ENCODE measurements at places on chromosomes 6 and 20.
A peak's percentile ranks its signal among the peaks of the same experiment; 100 is the strongest.

DNA sequence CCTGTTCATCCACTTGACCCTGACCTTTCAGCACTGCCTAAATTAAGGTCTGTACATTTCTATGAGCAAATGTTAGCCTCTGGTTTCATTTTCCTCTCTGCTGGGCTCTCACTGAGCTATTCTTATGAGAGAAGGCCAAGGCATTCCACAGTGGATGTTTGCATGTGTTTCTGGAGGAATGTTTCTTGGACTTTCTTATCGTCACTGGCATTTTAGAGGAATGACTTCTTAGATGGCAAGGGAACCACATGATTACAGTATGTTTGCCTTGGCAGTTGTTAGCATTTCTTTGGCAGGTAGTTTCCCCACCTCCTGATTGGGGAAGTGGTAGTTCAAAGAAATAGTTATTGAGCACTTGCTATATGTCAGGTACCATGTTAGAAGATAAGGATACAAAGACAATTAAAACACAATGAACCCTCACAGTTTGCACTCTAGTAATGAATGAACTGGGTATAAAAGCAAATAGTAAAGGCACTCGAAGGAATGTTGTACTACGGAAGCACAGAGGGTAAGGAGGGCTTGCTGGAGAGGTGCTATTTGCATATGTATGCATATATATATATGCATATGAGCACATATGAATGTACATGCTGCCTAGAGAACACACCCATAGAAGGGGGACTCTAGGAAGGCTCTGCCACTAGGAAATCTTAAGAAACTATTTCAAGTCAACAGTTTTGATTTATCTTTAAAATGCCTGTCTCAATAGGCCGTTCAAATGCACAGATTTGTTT, 307.4 kb downstream of the EYA4 start:
- no peak for DNase-seq

DNA sequence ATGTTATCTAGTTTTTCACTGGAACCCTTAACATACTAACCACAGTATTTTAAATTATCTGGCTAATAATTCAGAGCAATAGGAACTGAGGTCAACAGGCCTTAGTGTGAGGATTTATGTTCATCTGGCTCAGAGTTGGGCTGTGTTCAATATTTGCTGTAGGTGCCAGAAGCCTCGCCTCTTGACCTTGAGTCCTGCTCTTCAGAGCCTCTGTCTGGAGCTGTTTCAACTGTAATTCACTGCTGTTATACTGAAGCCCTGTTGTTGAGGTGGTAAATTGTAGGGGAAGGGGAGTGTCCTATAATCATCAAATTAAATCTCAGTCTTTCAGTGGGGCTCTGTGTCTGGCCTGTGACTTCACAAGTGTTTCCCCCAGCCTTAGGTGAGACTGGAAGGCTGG, 184.4 kb downstream of the CDH26 start:
- DNase-seq, result no peak

DNA sequence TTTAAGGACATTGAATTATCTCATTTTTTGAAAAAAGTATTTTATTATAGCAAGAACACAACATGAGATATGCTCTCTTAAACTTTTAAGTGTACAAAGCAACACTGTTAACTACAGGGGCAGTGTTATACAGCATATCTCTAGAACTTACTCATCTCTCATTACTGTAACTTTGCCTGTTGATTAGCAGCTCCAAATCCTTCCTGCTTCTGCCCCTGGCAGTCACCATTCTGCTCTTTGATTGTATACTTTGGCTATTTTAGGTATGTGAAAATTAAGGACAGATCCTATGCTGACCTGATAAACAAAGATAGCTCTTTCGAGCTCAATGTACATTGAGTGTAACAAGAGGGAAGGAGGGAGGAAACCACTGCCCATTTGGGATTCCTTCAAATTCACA, 1349.8 kb upstream of the GJE1 start:
- no peak for DNase-seq

DNA sequence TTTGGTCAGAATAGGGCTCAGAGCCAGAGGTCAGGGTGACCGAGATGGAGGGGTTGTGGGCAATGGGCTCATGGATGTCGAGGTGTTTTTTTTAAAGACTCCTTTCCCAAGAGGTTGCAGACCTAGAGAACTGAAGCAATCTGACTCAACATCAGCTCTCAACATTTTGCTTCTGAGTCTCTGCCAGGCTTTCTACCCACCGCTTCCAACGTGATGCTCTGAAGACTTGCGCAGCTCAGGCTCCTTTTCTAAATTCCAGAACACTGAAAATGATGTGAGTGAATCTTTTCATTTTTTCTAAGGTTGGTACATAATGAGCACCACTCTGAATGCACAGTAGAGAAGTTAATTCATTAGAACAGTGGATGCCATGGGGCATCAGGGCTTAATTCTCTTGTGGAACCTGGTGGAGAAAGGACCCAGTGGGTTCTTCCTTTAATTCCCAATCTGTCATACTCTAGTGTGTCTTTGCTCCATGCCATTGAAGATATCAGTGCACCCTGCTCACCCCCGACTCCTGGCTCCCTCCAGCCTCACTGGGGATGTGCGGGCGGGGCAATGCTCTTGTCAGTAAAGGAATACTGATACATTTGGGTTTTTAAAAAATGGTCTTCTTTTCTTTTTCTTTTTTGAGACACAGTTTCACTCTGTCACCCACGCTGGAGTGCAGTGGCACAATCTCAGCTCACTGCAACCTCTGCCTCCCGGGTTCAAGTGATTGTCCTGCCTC, 17.0 kb upstream of the KIF13A start:
- no peak for DNase-seq

- DNase-seq, result peak; percentile 23
Observed at GRCh38 chr6:4902363-4902762, 101.5 kb downstream of the RPP40 start.

DNA sequence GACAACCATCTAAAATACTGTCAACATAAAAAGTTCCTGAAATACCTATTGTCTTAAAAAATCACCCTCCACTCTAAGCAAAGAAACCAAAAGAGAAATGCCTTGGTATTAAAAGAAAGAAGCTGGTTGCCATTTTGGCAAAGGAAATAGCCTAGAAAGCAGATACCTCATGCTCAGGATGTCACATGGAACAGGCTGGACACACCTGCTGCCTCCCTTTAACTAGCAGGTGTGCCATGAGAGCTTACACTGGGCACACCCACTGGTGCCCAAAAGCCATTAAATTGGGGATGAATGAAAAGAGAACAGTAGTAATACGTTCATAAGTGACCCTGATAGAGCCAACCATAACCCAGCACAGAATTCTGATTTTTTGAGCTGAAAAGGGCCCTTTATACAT, 1.5 kb downstream of the SLC23A2 start:
- no peak for DNase-seq

GRCh38 chr6:131042664-131043063, 20.4 kb downstream of the EPB41L2 start:
- no peak for DNase-seq

DNA sequence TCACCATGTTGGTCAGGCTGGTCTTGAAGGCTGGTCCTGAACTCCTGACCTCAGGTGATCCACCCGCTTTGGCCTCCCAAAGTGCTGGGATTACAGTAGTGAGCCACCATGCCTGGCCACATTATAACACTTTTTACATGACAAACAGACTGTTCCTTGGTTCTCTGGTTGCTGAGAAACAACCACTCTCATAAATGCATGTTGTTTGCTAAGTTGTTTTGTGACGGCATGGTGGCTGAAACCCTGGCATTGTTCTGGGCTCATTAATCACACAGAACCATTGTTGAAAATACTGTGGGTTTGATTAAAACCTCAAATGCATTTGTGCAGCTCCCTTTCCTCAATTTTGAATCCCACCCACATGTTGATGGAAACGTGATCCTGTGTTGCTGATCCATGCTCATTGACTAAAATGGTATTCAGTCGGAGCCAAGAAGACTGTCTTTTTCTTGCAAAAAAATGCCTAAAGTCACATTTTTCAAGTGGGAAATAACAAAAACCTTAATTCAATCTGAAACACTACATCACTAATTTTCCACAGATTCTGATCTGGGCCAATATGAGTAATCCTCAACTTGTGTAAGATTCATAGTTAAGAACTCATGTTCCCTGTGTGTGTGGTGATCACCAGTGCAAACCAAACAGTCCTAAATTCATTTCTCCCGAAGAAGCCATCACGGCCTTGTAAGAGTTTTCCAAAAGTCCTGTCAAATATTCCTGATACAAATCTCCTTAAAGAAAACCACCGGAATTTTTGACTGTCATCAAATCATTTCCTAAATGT, 132.8 kb downstream of the FNDC1 start:
- DNase-seq, result no peak

GRCh38 chr20:2952766-2953165, 79.5 kb downstream of the PTPRA start:
- DNase-seq, result peak; percentile 74

DNA sequence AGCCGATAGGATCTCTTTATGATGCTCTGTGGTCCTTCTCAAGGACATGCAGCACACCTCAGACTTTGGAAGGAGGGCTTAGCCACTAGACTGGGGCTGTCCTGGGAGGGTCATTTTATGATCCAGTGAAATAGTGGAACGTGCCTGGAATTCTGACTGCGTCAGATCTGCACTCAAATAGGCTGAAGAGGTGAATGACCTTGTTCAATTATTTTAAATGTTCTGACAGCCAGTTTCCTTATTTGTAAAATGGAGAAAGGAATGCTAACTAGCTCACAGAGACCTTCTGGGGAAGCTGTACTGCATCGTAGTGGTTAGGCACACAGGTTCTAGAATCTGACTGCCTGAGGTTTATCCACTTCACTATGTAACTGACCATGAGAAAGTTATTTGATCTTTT, 587.5 kb downstream of the MAFB start:
- no peak for DNase-seq

GRCh38 chr20:13816757-13817156, 31.9 kb downstream of the NDUFAF5 start:
- DNase-seq, result no peak

- DNase-seq, result no peak
Observed at GRCh38 chr6:51578994-51579393, 508.4 kb downstream of the PKHD1 start.

- no peak for DNase-seq
Observed at GRCh38 chr6:42345696-42346416, 105.9 kb downstream of the TRERF1 start.

- no peak for DNase-seq
Observed at GRCh38 chr20:6473197-6473596, 294.3 kb upstream of the BMP2 start.

- DNase-seq, result no peak
Observed at GRCh38 chr6:17536586-17536985, 63.5 kb upstream of the FAM8A1 start.
